ENCODE measurements at places on chromosomes 3 and 15. TPM values are rescaled to one million over a fixed set of nuclear protein-coding genes. Genes with fewer than 3 reads are reported as not detected.

Gene CAV3
- total RNA-seq: not detected

Gene XCR1
- total RNA-seq: not detected

GRCh38 chr3:144626835-144627234 lies 655.2 kb downstream of the DIPK2A start:
- DNase-seq: no peak

DNA sequence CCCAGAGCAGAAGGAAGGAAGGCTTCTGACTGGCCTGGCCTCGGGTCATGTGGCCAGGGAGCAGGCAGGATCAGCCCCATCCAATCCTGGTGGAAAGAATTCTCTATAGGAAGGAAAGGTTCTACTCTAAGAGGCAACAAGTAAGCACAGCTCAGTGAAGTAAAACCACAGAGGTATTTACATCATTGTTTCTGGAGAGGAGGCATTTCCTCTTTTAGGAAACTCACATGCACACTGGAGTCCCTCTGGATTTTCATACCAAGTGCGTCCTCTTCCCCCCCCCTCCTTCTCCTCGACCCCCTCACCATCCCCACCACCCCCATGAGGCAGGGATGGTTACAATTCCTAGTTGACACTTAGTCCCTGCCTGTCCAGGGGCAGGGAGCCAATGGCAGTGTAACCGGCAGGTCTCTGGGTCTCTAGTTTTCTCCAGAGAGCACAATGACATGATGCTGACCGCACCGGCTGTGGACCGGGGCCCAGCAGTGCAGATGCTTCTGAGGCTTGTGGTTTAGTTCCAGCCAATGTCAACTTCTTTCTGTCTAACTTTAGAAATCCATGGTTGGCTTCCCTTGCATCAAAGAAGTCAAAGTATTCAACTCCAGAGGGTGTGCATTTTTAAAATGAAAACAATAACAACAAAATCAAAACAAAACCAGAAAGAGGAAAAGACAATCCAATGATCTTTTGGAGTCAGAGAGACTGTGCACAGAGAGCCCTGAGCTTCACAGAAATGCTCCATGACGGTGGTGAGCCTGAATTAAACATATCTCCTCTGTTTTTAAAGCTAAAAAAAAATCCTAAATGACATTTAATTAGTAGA lies 230.3 kb upstream of the TLE3 start:
- peak; percentile 43 for DNase-seq
